ENCODE measurements at places on chromosomes 1 and 21.

DNA sequence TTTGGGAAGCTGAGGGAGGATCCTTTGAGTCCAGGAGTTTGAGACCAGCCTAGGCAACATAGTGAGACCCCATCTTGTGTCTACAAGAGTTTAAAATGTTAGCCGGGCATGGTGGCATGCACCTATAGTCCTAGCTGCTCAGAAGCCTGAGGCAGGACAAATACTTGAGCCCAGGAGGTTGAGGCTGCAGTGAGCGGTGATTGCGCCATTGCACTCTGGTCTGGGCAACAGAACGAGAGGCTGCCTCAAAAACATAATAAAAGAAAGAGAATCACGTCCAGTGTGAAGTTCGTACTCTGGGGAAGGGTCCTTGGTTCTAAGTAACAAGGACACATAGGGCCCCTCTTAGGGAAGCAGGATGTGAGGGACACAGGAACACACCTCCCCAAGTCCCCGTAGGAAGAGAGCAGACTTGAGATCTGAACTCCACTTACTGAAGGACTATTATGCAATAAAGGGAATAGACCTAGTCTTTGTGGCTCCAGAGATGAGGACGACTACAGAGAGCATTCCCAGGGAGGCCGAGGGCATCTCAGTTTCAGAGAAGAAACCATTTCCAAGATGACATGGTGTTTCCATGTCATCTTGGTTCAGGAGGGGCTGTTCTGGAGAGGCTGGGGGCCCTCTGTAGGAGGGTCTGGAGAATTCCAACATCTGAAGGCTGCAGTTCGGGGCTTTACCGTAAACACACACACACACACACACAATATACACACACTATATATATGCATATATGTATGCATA, 10.8 kb upstream of the ENO1 start:
- DNase-seq = no peak

DNA sequence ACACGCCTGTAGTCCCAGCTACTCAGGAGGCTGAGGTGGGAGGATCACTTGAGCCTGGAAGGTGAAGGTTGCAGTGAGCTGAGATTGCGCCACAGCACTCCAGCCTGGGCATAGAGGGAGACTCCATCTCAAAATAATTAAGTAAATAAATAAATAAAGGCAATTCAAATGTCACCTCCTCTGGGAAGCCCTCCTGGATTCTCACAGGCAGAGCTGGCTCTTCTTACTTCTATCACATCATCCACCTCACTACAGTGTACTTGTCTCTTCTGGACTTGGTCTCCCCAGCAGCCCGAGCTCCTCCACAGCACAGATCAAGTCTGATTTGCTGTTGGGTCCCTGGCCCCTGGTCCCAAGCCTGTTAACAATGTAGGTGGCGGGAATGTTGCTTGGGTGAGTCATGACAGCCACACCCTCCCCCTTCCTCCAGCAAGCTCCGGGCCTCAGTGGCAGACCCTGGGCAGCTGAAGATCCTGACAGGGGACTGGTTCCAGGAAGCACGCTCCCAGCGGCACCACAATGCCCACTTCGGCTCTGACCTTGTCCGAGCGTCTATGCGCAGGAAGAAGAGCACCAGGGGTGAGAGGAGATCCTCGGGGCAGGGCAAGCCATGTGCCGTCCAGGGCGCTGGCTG, 5.3 kb downstream of the SYTL1 start:
- DNase-seq = no peak

DNA sequence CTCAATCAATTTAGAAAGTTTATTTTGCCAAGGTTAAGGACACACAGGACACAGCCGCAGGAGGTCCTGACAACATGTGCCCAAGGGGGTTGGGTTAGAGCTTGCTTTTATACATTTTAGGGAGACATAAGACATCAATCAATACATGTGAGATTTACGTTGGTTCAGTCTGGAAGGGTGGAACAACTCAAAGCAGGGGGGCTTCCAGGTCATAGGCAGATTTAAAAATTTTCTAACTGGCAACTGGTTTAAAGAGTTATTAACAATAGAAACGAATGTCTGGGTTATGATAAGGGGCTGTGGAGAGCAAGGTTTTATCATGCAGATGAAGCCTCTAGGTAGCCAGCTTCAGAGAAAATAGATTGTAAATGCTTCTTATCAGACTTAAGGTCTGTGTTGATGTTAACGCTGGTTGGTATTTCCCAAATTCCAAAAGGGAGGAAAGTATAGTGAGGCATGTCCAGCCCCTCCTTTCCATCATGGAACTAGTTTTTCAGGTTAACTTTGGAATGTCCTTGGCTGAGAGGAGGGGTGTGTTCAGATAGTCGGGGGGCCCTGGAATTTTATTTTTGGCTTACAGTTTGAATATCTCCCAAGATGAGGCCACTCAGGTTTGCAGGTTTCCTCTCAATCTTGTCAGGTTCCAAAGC, 31.0 kb upstream of the TGFBR3 start:
- DNase-seq = no peak

- DNase-seq = peak; percentile 69
These were observed 38.4 kb downstream of the TAS1R2 start for GRCh38 chr1:18820791-18821641.

- DNase-seq = no peak
These were observed 33.1 kb upstream of the LMO4 start for GRCh38 chr1:87295445-87296110.

GRCh38 chr1:93588206-93588605, 93.4 kb downstream of the BCAR3 start:
- DNase-seq = no peak

GRCh38 chr21:26715878-26716506, 129.2 kb downstream of the ADAMTS1 start:
- DNase-seq = no peak
